Right kidney (tissue), 9 donors: ENCODE measurements at places on chromosomes 2 and 18.

- DNase-seq = no peak
These were observed 51.1 kb upstream of the RAPH1 start for GRCh38 chr2:203586206-203586605.

DNA sequence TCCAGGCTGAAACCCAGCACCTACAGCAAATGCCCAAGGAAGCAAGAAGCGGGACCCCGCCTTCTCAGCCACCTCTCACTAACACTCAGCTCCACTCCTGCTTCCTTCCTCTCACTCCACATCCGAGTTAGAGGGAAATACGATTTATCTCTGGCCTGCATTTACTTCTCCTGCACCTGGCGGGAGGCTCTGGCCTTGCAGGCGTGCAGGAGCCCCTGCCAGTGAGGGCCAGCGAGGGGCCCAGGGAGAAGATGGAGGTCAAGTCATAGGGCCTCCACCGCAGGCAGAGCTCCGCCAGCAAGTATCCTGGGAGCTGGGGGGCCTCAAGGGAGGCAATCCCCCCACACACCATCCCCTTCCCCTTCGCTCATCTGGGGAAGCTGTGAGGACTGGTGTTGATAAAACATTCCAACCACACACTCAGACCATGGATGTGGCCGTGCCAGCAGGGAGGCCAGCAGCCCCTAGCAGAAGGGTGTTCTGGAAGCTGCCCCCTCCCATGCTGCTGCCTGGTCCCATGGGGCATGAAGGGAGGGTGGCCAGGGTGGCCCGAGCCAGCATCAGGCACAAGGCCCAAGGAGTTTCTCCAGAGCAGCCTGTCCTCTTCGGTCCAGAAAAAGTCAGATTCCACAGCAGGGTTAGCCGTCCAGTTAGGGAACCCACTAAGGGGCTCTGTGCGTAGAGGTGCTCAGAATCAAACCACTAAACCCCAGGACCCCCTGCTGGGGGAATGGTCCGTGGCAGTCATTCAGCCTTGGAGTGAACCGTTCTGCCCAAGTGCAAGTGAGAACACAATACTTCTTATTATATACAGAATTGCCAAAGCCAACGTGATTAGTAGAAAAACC lies 91.2 kb downstream of the HDAC4 start:
- DNase-seq = no peak

GRCh38 chr2:152763651-152764050 lies 45.2 kb downstream of the ARL6IP6 start:
- DNase-seq = no peak

DNA sequence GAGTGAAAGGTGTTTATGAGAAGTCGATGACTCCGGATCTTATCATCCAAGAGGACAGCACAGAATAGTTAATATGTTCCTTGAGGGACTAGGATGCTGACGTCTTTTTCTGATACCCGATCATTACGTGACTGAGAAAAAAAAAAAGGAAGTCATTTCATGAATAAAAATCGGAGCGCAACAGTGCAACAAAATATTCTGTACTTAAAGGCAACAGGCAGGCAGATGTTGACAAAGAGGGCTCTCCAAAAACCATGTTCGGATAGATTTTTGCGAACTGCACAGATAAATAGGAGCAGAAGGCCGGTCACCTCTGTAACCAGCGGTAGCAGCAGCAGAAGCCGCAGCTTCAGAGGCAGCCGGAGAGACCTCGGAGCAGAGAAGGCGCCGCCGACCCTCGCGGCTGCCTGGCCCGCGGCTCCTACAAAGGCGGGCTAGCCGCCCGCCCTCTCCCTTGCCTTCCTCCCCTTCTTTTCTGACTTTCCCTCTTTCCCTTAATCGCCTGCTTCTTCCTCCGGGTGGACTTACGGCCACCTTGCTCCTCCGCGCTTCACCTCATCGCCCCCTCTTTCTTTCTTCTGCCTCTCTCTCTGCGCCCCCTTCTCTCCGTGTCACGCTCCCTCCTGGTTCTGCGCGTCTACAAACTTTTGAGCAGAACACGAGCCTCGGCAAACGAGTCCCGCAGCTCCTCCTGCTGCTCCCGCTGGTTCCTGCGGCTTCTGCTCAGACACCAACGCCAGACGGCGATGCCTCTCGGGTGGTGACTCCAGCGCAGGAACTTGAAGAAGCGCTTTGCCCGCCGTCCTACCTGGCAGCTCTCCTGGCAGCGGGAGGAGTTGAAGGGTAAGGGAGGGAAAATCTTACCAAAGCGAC lies at the start of gene ADCYAP1:
Gene ADCYAP1 (plus strand): TSS at position 654 of the 873 bp plus-strand sequence. CDS start 516 bp downstream, outside the sequence.
- DNase-seq = peak; percentile 37

DNA sequence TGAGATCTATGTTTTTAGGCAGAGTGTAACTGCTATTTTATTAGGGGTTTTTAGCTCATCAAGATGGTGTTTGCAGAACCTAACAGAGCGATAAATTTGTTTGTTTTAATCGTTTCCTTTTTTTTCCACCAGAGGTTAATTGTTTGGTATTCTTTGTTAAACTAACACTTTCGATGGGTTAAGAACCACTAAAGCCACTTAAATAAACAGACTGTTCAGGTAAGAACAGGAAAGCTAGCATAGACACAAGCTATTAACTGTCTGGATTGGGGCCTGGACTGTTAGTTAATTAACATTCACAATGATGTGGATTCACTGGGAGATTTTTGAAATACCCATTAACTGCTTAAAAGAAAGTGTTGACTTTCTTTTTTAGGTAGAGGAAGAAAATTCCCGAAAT lies 209.0 kb upstream of the COPS8 start:
- no peak for DNase-seq

- no peak for DNase-seq
These were observed 872.6 kb downstream of the BCL11A start for GRCh38 chr2:59680863-59681262.

- DNase-seq = no peak
These were observed 497.4 kb upstream of the CRIM1 start for GRCh38 chr2:35858216-35858615.

- no peak for DNase-seq
These were observed 14.3 kb upstream of the TRIB2 start for GRCh38 chr2:12702168-12703121.

DNA sequence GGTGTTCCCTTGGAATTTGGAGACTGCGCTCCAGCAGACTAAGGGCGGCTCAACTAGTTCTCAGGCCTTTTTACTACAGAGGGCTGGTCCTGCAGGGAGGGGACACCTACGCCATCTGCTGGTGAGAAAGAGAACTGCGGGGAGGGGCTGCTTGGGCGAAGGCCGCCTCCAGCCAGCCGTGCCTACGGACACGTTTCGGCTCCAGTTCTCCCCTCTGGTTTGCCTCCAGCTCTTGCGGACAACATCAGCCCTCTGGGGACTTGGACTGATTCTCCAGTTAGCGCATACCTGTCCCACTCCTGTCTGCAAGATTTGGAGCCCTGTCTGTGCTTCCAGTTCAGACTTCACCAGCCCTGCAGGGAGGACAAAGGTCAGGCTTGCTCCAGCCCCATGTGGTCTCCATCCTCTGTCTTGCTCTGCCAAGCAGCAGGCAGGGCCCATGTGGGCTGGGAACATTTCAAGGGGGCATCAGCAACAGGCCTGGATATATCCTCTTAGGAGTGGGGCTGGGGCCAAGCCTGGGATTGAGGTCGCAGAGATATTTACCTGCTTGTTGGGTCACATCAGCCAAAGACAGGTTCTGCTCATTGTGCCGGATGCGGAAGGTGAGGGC lies 10.3 kb downstream of the PTPRN start:
- peak; percentile 62 for DNase-seq

GRCh38 chr2:189849550-189849949 lies 65.3 kb downstream of the PMS1 start:
- no peak for DNase-seq

- DNase-seq = no peak
These were observed 134.1 kb upstream of the ITGB6 start for GRCh38 chr2:160334028-160334741.

- no peak for DNase-seq
These were observed 46.1 kb upstream of the PTH2R start for GRCh38 chr2:208360259-208361076.

DNA sequence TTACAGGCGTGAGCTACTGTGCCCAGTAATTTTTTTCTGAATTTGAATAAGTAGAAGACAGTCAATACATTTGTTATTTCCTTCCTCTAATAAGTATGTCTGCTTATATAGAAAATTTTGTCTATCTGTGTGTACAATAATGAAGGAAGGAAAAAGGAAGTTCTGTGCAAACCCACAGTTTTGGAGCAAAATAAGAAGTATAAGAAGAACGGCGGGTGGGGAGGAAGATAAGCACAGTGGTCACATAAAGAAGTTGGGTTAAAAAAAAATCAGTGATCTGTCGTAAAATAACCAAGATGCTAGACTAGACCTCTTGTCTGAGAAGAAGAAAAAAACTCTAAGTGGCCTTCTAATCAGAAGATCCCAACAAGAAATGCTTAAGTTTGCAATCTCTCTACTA lies 20.2 kb downstream of the MGAT4A start:
- no peak for DNase-seq

GRCh38 chr2:179981085-179981484 lies 26.0 kb downstream of the CWC22 start:
- DNase-seq = no peak

- no peak for DNase-seq
These were observed 1277.0 kb upstream of the SLC39A10 start for GRCh38 chr2:194380011-194380410.

DNA sequence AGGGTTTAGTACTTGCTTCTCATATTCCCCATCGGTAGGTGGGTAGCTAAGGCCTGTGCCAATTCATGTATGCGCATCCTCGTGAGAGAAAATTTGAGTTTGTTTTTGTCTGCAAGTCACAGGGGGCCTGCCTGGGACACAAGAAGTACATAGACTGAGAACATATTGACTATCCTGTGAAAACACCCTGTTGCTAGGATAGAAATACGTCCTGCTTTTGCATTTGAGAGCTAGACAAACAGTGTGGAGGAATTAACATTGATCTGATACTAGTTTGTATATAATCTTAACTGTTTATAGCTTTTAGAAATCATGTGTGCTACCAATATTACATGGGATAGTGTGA lies 10.9 kb downstream of the WDR7 start:
- DNase-seq = no peak

DNA sequence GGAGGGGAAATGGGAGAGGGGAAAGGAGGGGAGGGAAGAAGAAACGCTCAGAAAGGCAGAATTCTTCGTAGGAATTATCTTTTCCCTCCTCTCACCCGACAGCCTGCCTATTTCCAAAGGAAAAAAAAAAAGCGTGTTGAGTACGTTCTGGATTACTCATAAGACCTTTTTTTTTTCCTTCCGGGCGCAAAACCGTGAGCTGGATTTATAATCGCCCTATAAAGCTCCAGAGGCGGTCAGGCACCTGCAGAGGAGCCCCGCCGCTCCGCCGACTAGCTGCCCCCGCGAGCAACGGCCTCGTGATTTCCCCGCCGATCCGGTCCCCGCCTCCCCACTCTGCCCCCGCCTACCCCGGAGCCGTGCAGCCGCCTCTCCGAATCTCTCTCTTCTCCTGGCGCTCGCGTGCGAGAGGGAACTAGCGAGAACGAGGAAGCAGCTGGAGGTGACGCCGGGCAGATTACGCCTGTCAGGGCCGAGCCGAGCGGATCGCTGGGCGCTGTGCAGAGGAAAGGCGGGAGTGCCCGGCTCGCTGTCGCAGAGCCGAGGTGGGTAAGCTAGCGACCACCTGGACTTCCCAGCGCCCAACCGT lies at the start of gene GAD1:
Gene GAD1 (plus strand): TSS at position 384 of the 589 bp plus-strand sequence. CDS start 1,705 bp downstream, outside the sequence.
- DNase-seq = peak; percentile 55

- no peak for DNase-seq
These were observed 17.1 kb downstream of the PXDN start for GRCh38 chr2:1727101-1727771.

- DNase-seq = no peak
These were observed 80.3 kb upstream of the TSPYL6 start for GRCh38 chr2:54336136-54336976.

DNA sequence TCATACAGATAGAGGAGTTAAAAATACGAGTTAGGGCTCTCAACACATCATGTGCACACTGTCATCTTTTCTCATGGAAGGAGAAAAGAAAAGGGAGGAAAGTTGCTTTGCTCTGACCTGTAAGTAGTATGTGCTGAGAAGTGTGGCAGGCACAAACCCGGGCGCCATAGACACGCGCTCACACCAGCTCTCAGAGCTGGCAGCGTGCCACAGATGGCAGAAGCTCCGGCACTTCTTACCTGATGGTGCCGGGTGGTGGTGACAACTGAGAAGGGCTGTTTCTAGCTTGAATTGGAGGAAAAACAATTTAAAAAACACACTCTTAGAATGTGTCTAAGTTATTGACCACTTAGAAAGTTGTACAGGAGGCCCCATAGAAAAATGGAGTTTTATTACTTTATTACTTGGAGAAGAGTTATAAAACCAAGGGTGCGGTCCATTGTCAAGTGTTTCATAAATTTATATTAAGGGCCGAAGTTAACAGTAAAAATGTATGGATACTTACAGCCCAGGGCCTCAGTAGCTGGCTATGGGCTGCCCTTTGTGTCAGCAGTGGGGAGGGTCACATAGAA lies 92.2 kb downstream of the DPP4 start:
- DNase-seq = no peak

- no peak for DNase-seq
These were observed 40.4 kb downstream of the L3MBTL4 start for GRCh38 chr18:6374340-6374739.

DNA sequence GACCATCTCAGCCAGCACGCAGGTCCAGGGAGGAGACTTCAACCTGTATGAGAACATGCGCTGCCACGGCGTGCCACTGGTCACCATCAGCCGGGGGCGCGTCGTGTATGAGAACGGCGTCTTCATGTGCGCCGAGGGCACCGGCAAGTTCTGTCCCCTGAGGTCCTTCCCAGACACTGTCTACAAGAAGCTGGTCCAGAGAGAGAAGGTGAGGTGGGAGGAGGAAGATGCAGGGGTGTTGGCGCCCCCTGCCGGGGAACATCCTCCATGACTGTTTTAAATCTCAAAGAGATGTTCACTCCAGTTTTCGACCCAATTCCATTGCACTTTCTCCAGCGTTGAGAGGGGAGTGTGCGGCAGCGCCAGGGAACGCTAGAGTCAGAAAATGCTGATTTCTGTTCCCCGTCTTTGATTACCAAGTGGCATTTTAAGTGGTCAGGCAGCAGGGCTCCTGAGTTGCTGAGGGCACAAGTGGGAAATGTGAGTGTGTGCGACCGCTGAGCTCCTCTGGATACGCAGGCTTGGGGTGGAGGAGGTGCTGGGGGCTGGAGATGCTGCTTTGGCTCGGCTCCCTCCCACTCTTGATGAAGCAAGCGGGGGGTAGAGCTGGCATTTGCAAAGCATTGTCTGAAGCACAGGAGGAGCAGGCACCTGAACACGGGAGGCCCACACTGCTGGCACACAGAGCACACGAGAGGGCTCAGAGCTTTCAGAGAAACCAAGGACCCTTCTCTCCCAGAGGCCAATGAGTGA lies 27.7 kb upstream of the MAPRE3 start:
- peak; percentile 54 for DNase-seq

DNA sequence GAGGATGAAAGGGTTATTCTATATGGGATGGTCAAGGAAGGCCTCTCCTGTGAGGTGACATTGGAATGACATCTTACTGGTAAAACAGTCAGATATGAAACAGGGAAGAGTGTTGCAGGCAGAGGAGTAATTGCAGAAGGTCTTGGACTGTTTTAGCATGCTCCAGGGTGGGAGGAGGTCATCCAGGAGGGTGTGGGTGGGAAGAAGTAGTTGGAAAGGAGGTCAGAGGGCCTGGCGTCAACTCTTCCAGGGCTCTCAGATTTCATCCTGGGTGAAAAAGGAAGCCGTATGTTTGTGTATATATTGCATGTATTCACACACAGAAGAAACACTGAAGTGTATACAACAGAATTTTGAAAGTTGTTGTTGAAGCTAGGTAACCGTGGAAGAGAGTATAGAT lies 48.2 kb downstream of the ATP9B start:
- DNase-seq = no peak

- DNase-seq = no peak
These were observed 488.8 kb upstream of the CHST9 start for GRCh38 chr18:27673861-27674260.

- DNase-seq = no peak
These were observed 38.8 kb upstream of the AGFG1 start for GRCh38 chr2:227433171-227433570.
